Activated T-helper 1 cell treated with anti-CD3 and anti-CD28 coated beads, Interleukin-12 subunit alpha, Interleukin-12 subunit beta, Interleukin-2, Interleukin-4 antibody, amounts not matched to agents 30 ng/mL and 10 ng/mL and 1 ng/mL, durations not matched to agents 14 hours and 24 hours and 36 hours (primary cell): ENCODE measurements at places on chromosomes 2 and 18. TPM values are rescaled to one million over a fixed set of nuclear protein-coding genes. Genes with fewer than 3 reads are reported as not detected.

The BMP10 gene
- total RNA-seq, result not detected in 2 replicates

The ALLC gene
- not detected in 2 replicates for total RNA-seq

The CENPA gene
- 16.6 and 19.7 TPM in 2 replicates for total RNA-seq

- H3K4me1 ChIP-seq, result peaks cover 54% of the 10 kb centered on the region
- H3K27me3 ChIP-seq, result no peaks in the 10 kb centered on the region
- H3K4me3 ChIP-seq, result peak overlapping the region; percentile 57
- peak overlapping the region; percentile 81 for H3K27ac ChIP-seq
- no peak for DNase-seq
Observed at GRCh38 chr18:46211816-46212215, 107.6 kb downstream of the HAUS1 start.

- H3K4me3 ChIP-seq, result no peak overlapping the region
- H3K27ac ChIP-seq, result no peak overlapping the region
- peaks cover 10% of the 10 kb centered on the region for H3K36me3 ChIP-seq
Observed at GRCh38 chr18:79197531-79197930, 128.3 kb downstream of the ATP9B start.

DNA sequence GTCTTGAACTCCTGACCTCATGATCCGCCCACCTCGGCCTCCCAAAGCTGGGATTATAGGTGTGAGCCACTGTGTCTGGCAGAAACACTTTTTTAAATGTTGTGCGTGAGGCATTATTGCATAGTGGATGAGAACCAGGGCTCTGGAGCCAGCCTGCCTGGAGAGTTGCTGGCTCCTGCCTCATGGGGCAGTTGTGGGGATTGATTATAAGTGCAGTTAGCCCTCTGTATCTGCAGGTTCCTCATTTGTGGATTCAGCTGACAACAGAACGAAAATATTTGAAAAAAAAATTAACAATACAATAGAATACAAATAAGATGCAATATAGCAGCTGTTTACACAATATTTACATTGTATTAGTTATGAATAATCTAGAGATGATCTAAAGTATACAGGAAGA is 129.4 kb upstream of the EML6 start:
- H3K27ac ChIP-seq, result no peak overlapping the region
- H3K4me3 ChIP-seq, result no peak overlapping the region
- peaks cover 75% of the 10 kb centered on the region for H3K4me1 ChIP-seq
- H3K27me3 ChIP-seq, result no peaks in the 10 kb centered on the region
- H3K36me3 ChIP-seq, result peaks cover 29% of the 10 kb centered on the region

DNA sequence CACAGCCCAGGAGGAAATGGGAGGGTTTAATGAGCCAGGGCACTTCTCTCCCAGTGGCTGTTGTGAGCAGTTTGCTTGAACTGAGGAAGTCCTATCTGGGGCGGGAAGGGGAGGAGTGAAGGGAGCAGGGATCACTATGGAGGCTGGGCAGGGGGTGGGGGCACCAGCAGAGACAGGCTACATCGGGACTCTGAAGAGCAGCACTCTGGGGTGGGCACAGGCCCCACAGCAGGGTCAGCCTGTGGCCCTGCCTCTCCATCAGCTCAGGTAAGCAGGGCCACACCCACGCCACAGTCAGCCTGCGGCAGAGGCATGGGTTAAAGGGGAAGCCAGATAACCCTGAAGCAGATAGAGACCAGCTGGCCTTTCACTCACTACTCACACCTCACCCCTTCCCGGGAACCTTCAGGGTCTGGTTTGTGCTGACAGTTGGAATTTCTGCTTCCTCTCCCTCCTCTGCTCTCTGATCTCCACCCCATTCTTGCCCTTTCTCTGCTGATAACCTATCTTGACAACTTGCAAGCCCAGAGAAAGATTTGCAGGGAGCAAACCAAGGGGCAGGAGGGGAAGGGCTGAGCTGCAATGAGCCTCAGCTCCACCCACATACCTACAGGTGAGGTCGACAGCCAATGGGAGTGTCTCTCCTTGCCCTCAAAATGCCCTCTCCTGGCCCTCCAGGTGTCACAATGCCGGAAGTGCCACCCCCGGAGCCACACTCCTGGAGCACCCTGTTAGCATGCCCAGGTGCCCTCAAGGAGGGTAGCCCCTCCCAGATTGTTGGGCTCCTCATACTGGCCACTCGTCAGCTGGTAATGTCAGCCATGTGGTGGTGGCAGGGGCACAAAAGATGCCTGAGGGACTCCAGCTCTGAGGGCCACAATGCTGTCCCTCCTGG is 3.7 kb downstream of the SIGLEC15 start:
- no peaks in the 10 kb centered on the region for H3K36me3 ChIP-seq
- H3K27ac ChIP-seq, result no peak overlapping the region
- H3K27me3 ChIP-seq, result peaks cover 11% of the 10 kb centered on the region
- H3K4me1 ChIP-seq, result peaks cover 12% of the 10 kb centered on the region

DNA sequence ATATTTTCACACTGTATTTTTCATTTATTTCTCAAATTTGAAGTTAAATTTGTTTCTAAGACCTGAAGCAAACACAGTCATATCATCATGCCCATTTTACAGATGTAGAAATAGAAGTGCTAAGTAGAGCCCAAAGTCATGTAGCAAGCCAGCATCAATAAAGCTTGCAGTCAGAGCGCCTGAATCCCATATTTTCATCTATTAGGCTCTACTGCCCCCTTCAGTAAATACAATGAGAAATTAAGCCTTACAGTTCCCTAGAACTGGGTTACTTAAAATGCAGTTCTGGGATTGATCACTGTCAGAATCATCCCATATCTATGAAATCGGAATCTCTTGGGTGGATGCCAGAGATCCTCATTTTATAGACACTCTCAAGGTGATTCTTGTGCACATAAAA is 419.9 kb downstream of the TGIF1 start:
- H3K36me3 ChIP-seq, result no peaks in the 10 kb centered on the region
- no peak overlapping the region for H3K27ac ChIP-seq
- H3K4me1 ChIP-seq, result no peaks in the 10 kb centered on the region
- H3K27me3 ChIP-seq, result peaks cover 25% of the 10 kb centered on the region
- H3K4me3 ChIP-seq, result no peak overlapping the region

- H3K4me3 ChIP-seq, result no peak overlapping the region
- DNase-seq, result no peak
- no peaks in the 10 kb centered on the region for H3K4me1 ChIP-seq
- no peaks in the 10 kb centered on the region for H3K36me3 ChIP-seq
- H3K27ac ChIP-seq, result no peak overlapping the region
Observed at GRCh38 chr2:163592954-163593622, 142.7 kb downstream of the FIGN start.

DNA sequence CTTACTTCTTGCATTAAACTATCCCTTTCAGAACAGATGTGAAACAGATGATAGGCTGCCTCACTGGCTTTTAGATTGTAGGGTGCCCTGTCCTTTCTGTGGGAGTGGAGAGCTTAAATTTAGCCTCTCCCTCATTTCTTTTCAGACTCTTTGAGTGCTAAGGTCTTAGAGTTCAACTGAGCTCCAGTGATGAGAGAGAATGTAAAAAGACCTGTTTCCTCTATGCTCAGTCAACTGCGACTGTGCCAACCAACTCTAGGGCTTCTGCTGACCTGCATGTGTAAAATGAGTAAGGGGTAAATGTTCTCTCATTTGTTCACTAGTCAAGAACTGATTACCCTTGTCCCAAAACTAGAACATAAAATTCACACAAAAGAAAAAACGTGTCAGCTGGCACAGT is 104.8 kb upstream of the TGFA start:
- DNase-seq, result no peak
- no peak overlapping the region for H3K4me3 ChIP-seq
- H3K27ac ChIP-seq, result no peak overlapping the region
- peaks cover 27% of the 10 kb centered on the region for H3K4me1 ChIP-seq
- H3K27me3 ChIP-seq, result no peaks in the 10 kb centered on the region

GRCh38 chr2:218005028-218005427 is 2.2 kb upstream of the TNS1 start:
- no peak overlapping the region for H3K27ac ChIP-seq
- no peak overlapping the region for H3K4me3 ChIP-seq
- no peak for DNase-seq
- no peaks in the 10 kb centered on the region for H3K4me1 ChIP-seq
- H3K36me3 ChIP-seq, result no peaks in the 10 kb centered on the region
- peaks cover 15% of the 10 kb centered on the region for H3K27me3 ChIP-seq

DNA sequence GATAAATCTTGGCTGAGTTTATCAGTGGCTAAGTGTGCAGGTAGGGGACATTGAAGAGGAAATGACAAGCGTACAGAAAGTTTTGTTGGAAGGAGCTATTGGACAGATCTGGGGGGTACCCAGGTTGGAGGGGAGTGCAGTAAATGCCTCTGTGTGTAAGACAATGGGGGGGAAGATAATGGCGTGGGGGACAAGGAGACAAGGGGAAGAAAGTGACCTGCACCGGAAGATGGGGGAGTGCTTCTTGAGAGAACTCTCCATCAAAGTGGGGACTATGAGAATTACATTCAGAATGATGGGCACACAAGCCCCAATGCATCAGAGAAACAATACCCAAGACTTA is 190.0 kb downstream of the ALPK2 start:
- H3K36me3 ChIP-seq, result no peaks in the 10 kb centered on the region
- H3K4me1 ChIP-seq, result peaks cover 18% of the 10 kb centered on the region
- H3K27me3 ChIP-seq, result peaks cover 7% of the 10 kb centered on the region
- no peak for DNase-seq
- H3K27ac ChIP-seq, result peak overlapping the region; percentile 54

GRCh38 chr18:79356435-79356834 is 39.3 kb upstream of the NFATC1 start:
- H3K27me3 ChIP-seq, result no peaks in the 10 kb centered on the region
- H3K4me3 ChIP-seq, result no peak overlapping the region
- no peak for DNase-seq
- H3K36me3 ChIP-seq, result no peaks in the 10 kb centered on the region
- no peak overlapping the region for H3K27ac ChIP-seq

- H3K27ac ChIP-seq, result no peak overlapping the region
- no peak for DNase-seq
- H3K27me3 ChIP-seq, result peaks cover 25% of the 10 kb centered on the region
- H3K4me3 ChIP-seq, result no peak overlapping the region
- H3K4me1 ChIP-seq, result no peaks in the 10 kb centered on the region
Observed at GRCh38 chr18:13165636-13166423, 52.7 kb upstream of the LDLRAD4 start.

GRCh38 chr2:192655916-192656315 is 461.2 kb upstream of the TMEFF2 start:
- no peaks in the 10 kb centered on the region for H3K36me3 ChIP-seq
- H3K27me3 ChIP-seq, result no peaks in the 10 kb centered on the region
- H3K27ac ChIP-seq, result no peak overlapping the region
- H3K4me1 ChIP-seq, result no peaks in the 10 kb centered on the region

GRCh38 chr2:172639823-172640222 is 83.9 kb downstream of the PDK1 start:
- H3K36me3 ChIP-seq, result no peaks in the 10 kb centered on the region
- H3K4me3 ChIP-seq, result no peak overlapping the region
- peaks cover 7% of the 10 kb centered on the region for H3K4me1 ChIP-seq
- H3K27ac ChIP-seq, result no peak overlapping the region
- no peak for DNase-seq

DNA sequence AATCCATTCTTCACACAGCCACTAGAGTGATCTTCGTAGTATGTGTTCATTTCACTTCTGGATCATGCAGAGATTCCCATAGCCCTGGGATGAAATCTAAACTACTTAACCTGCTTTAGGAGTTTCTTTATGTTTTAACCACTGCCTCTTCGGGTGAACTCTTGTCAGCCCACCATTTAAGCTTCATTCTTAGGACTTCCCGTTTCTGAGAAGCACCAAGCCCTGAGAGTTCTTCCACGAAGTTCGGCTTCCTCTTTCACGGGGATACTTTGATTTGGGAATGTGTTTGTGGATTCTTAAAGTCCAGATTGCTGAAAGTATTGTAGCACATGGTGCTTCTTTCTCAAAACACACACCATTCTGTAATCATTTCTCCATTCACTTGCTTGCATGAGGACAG is 205.0 kb downstream of the UBE2E3 start:
- H3K4me1 ChIP-seq, result peaks cover 20% of the 10 kb centered on the region
- H3K36me3 ChIP-seq, result peaks cover 7% of the 10 kb centered on the region
- no peak for DNase-seq
- no peaks in the 10 kb centered on the region for H3K27me3 ChIP-seq

GRCh38 chr2:127117603-127118002 is 10.6 kb upstream of the BIN1 start:
- H3K36me3 ChIP-seq, result no peaks in the 10 kb centered on the region
- no peak overlapping the region for H3K27ac ChIP-seq
- no peak for DNase-seq
- no peaks in the 10 kb centered on the region for H3K4me1 ChIP-seq
- peaks cover 16% of the 10 kb centered on the region for H3K27me3 ChIP-seq

DNA sequence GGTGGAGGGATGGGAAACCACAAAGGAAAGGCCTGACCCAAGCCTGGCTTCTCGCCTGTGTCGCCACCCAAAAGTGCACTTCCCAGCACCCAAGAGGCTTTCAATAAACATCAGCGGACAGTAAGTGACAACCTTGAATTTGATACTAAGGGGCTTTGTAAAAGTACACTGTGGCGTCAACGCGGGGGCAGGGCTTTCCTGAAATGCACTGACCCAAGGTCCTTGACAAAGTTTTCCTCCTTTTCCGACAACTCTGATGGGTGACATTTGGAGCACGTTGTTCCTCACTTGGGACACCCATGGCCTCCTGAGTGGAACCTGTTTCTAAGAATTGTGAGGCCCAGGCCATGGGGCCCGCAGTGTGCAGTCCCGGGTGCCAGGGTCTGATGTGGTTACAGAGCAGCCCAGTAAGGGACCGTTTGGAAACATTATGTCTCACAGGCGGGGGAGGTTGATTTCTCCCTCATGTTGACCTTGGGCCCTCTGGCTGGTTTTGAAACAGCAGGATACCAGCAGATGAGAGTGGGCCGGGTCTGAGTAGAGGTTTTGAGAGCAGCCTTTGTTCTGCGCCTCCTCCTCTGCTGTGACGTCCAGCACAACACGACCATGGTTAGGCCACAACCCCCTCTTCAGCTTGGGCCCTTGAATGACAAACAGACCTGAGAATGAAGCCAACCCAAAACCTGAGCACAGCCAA is 2.8 kb upstream of the ZBTB14 start:
- no peak overlapping the region for H3K27ac ChIP-seq
- H3K36me3 ChIP-seq, result peaks cover 2% of the 10 kb centered on the region
- peaks cover 29% of the 10 kb centered on the region for H3K4me1 ChIP-seq
- H3K4me3 ChIP-seq, result no peak overlapping the region

DNA sequence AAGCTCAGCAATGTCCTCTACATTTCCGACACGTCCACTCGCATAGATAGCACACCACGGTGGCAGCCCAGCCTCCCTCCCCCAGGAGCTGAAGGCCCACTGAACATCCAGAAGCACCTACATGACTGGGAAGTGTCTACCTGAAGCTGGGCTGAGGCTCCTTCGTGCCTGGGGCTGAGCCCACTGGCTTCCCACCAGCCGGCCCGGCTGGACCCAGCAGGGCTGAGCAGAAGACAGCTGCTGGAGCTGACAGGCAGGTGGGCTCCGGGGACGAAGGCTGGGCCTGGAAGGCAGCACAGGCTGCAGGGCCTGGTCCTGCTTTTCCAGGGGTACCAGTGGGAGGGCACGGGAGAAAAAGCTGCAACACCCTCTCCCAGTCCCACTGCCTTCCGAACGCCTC is 13.5 kb downstream of the SDC1 start:
- no peak overlapping the region for H3K27ac ChIP-seq
- DNase-seq, result no peak
- no peaks in the 10 kb centered on the region for H3K4me1 ChIP-seq
- no peak overlapping the region for H3K4me3 ChIP-seq
- H3K36me3 ChIP-seq, result no peaks in the 10 kb centered on the region
